ENCODE measurements at places on chromosomes 12 and 14. TPM values are rescaled to one million over a fixed set of nuclear protein-coding genes. Genes with fewer than 3 reads are reported as not detected.

DNA sequence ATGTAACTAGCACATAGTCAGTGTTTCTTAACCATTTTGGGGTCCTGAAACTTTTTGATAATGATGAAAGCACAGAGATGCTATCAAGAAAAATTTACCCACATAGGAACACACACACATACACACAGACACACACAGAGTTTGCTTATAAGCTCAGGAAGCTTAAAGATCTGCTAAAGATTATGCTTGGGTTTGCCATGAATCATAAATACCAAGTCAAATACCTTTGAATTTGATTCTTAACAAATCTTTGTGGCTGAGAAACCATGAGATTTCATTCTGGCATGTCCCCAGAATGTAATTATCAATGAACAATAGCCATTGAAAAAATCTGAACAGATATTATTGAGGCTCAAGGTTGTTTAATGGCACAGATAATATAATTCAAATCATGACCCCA lies 89.2 kb downstream of the NTS start:
- no peak overlapping the region for H3K27ac ChIP-seq
- no peaks in the 10 kb centered on the region for H3K36me3 ChIP-seq
- H3K4me3 ChIP-seq: no peak overlapping the region
- no peaks in the 10 kb centered on the region for H3K27me3 ChIP-seq
- no peak for DNase-seq

DNA sequence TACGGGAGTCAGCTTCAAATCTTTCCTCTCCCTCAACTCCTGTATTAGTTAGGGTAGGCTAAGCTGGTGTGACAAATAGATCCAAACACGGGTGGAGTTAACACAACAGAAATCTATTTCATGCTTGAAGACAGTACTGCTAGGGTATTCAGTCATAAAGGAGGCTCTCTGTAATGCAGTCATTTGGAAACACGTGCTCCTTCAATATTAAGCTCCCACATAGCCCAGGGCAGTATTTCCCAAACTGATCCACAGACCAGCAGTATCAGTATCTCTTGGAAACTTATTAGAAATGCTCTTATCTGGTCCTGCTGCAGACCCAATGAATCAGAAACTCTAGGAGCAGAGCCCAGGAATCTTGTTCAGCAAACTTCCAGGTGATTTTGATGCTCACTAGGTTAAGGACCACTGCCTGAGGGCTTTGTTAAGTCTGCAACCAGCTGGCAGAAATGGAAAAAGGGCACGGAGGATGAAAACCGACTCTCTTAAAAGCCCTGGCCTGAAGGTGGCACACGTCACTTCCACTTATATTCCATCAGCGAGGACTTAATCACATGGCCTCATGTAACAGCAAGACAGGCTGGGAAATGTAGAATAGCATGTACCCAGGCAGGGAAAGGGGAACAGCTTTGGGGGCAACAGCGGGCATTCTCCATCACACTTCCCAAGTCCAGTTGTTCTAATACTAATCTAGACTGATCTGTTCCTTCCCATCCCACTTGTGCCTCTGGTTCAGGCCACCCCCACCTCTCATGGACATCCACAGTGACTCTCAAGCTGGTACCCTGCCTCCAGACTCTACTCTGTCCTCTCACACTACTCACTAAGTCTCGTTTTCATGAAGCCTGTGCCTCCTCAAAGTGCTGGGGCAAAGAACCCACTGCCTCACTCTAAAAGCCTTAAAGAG lies 38.2 kb upstream of the RIC8B start:
- H3K27me3 ChIP-seq: no peaks in the 10 kb centered on the region
- H3K27ac ChIP-seq: no peak overlapping the region
- H3K36me3 ChIP-seq: no peaks in the 10 kb centered on the region
- no peaks in the 10 kb centered on the region for H3K4me1 ChIP-seq
- no peak for DNase-seq

- no peaks in the 10 kb centered on the region for H3K4me1 ChIP-seq
- H3K4me3 ChIP-seq: no peak overlapping the region
Measured at GRCh38 chr14:106055289-106055688, 528.9 kb downstream of the TMEM121 start.

- H3K36me3 ChIP-seq: no peaks in the 10 kb centered on the region
- H3K4me3 ChIP-seq: no peak overlapping the region
- no peaks in the 10 kb centered on the region for H3K27me3 ChIP-seq
- DNase-seq: no peak
- no peaks in the 10 kb centered on the region for H3K4me1 ChIP-seq
- no peak overlapping the region for H3K27ac ChIP-seq
Measured at GRCh38 chr14:20350282-20350681, 6.8 kb downstream of the PARP2 start.

GRCh38 chr12:110289044-110289710 lies 8.1 kb downstream of the ATP2A2 start:
- peaks cover 6% of the 10 kb centered on the region for H3K36me3 ChIP-seq
- peaks cover 30% of the 10 kb centered on the region for H3K4me1 ChIP-seq
- no peaks in the 10 kb centered on the region for H3K27me3 ChIP-seq
- H3K4me3 ChIP-seq: no peak overlapping the region
- no peak for DNase-seq

DNA sequence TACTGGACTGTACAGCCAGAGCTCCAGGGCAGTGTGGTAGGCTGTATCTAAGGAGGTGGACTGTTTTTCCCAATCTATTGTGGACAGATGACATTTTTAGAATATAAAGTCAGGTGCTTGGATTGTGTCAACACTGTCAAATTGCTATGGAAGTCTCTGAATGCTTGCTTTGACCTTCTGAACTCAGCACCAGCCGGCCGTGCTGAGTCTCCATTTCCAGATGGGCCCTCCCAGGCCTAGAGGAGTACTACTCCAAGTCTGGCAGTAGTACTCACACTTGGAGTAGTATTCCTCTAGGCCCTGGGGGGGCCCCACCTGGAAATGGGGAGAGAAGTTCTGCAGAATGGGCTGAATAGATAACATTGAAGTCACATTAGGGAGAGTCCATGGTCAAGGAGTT lies 16.2 kb upstream of the KCNK13 start:
- H3K36me3 ChIP-seq: no peaks in the 10 kb centered on the region
- no peak for DNase-seq
- no peak overlapping the region for H3K4me3 ChIP-seq
- no peak overlapping the region for H3K27ac ChIP-seq
- H3K4me1 ChIP-seq: no peaks in the 10 kb centered on the region

- H3K4me3 ChIP-seq: no peak overlapping the region
- DNase-seq: no peak
- H3K27ac ChIP-seq: no peak overlapping the region
- H3K4me1 ChIP-seq: no peaks in the 10 kb centered on the region
Measured at GRCh38 chr12:83057436-83057835, 370.7 kb downstream of the TMTC2 start.

DNA sequence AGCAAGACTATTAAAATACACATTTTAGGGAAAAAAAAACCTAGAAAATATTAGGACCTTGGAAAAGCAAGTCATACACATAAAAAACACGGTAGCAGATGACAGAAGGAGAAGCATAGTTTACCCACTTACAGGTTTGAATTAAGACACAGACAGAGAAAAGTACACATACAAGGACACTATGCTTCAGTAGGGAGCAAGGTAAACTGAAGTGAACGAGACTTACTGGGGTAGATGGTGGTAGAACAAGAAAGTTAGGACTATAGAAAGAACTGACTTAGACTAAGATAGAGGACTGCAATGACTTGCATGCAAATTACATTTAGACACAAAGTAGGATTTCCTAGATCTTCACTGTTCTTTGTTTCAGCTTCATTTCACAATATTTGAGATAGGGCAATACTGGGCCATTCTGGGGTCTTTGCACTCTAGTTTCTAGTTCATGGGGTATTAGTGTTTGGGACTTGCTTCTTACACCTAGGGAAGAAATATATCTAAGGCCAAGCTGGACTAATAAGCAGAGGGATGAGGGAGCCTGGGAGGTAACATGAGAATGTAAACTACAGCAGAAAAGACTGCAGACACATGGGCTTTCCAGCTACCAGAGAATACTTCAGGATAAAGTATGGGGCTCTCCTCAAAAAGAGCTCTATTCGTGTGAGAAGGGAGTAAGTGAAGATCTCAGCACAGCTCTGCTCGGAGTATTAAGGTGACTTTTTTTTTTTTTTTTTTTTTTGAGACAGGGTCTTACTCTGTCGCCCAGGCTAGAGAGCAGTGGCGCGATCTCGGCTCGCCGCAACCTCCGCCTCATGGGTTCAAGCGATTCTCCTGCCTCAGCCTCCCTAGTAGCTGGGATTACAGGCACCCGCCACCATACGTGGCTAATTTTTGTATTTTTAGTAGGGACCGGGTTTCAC lies 27.7 kb upstream of the STAC3 start:
- H3K4me1 ChIP-seq: no peaks in the 10 kb centered on the region
- H3K4me3 ChIP-seq: no peak overlapping the region
- peaks cover 86% of the 10 kb centered on the region for H3K36me3 ChIP-seq
- no peaks in the 10 kb centered on the region for H3K27me3 ChIP-seq
- H3K27ac ChIP-seq: no peak overlapping the region

DNA sequence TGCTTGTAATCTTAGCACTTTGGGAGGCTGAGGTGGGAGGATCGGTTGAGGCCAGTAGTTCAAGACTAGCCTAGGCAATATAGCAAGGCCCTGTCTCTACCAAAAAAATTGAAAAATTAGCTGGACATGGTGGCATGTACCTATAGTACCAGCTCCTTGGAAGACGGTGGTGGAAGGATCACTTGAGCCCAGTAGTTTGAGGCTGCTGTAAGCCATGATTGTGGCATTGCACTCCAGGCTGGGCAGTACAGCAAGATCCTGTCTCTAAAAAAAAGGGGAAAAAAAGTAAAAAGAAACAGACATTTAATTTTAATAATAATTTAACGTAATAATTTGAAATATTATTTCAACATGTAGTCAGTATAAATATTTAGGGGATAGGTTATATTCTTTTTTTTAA lies 16.1 kb downstream of the MON2 start:
- no peaks in the 10 kb centered on the region for H3K4me1 ChIP-seq
- no peak overlapping the region for H3K4me3 ChIP-seq
- no peak for DNase-seq
- H3K27me3 ChIP-seq: no peaks in the 10 kb centered on the region

GRCh38 chr12:44847403-44847802 lies 28.7 kb downstream of the NELL2 start:
- H3K36me3 ChIP-seq: no peaks in the 10 kb centered on the region
- H3K27me3 ChIP-seq: no peaks in the 10 kb centered on the region
- no peaks in the 10 kb centered on the region for H3K4me1 ChIP-seq
- no peak for DNase-seq
- H3K27ac ChIP-seq: no peak overlapping the region
- H3K4me3 ChIP-seq: no peak overlapping the region

- H3K27ac ChIP-seq: no peak overlapping the region
- DNase-seq: no peak
- no peaks in the 10 kb centered on the region for H3K4me1 ChIP-seq
- no peaks in the 10 kb centered on the region for H3K36me3 ChIP-seq
Measured at GRCh38 chr12:22722779-22723178, 97.8 kb downstream of the ETNK1 start.

GRCh38 chr12:47819138-47819895 lies 386 bp downstream of the HDAC7 start:
- H3K4me3 ChIP-seq: peak overlapping the region; percentile 78
- no peak for DNase-seq
- peaks cover 70% of the 10 kb centered on the region for H3K4me1 ChIP-seq
- no peaks in the 10 kb centered on the region for H3K36me3 ChIP-seq
- H3K27me3 ChIP-seq: no peaks in the 10 kb centered on the region

DNA sequence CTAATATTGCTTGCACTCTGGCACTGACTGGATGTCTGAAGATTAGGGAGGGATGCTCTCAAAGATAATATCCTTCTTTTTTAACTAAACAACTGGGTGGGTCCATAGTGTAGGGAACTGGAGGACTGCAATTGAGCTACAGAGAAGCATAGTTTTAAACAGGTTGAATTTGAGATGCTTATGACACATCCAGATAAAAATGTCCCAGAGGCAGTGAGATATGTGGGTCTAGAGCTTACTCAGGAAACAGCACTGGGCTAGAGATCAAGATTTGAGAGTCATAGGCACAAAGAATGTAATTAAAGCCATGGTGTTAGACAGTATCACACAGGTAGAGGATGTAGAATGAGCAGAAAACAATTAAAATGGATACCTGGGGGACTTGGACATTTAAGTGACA lies 198.4 kb downstream of the NELL2 start:
- no peaks in the 10 kb centered on the region for H3K36me3 ChIP-seq
- H3K27ac ChIP-seq: no peak overlapping the region
- H3K4me1 ChIP-seq: no peaks in the 10 kb centered on the region
- no peak for DNase-seq
- H3K27me3 ChIP-seq: no peaks in the 10 kb centered on the region

DNA sequence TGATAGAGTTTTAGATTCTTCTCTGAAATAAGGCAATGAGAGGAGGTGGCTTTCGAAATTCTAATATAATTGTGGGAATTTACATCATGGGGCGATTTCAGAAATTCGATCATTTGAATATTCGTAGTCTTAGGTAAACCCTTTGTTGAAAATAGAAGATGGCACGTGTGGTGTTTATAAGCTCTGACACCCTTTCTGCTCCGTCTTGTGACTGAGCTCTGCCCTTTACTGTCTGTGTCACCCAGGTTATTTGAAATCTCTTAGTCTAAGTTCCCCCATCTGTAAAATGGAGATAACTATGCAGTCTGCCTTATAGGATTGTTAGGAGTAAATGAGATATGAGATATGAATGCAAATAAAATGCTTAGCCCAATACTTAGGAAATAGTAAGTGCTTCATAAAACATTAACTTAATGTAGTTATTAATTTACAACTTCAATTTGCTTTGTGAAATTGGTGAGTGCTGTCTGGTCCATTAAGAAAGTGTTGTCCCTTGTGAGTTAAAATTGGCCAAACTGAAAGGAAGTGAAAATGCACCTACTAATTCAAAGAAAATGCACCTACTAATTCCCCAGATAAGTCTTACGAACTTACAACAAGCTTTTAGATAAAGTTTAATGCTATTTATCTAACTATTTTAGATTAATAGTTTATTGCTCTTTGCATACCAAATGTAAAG lies 1.5 kb downstream of the BMAL2 start:
- no peak overlapping the region for H3K27ac ChIP-seq
- H3K4me1 ChIP-seq: no peaks in the 10 kb centered on the region
- peak overlapping the region; percentile 71 for H3K4me3 ChIP-seq
- H3K36me3 ChIP-seq: no peaks in the 10 kb centered on the region
- peaks cover 22% of the 10 kb centered on the region for H3K27me3 ChIP-seq

DNA sequence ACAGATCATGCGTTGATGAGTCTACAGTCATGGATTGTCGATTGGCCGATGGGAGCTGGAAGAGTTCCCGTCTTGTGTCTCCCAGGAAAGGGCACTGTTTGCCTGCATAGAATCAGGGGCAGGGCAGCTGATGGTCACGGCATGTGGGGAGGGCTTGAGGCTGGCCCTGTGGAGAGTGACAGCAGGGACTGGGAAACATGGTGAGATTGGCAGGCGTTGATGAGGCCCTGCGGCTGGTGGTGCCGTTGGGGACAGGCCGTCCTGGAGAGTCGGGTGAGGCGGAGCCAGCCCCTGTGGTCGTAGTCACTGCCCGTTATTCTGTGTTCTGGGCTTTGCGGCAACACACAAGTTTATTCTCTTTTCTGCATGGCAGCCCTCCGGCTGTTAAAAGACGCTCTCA lies 52.9 kb downstream of the TECPR2 start:
- H3K27me3 ChIP-seq: no peaks in the 10 kb centered on the region
- no peaks in the 10 kb centered on the region for H3K4me1 ChIP-seq
- H3K36me3 ChIP-seq: no peaks in the 10 kb centered on the region
- no peak overlapping the region for H3K4me3 ChIP-seq

RNASE1 gene
- 396 TPM for total RNA-seq

KLHL33 gene
- total RNA-seq: 1.2 TPM

RPGRIP1 gene
- 0.90 TPM for total RNA-seq

PCNX4 gene
- 74.7 TPM for total RNA-seq

RD3L gene
- total RNA-seq: not detected

A2ML1 gene
- 6.1 TPM for total RNA-seq

Data from tibial nerve (tissue), 4 donors.